ENCODE measurements at places on chromosomes 1 and 21. TPM values are rescaled to one million over a fixed set of nuclear protein-coding genes. Genes with fewer than 3 reads are reported as not detected.

Gene TNFRSF9
- not detected for total RNA-seq

Gene PLEKHA6
- total RNA-seq: 37.0 TPM

Gene ZFP69B
- 2.3 TPM for total RNA-seq

Gene SPATA21
- total RNA-seq: not detected

Gene SPTA1
- total RNA-seq: not detected

Gene RRP15
- 3.9 TPM for total RNA-seq

Gene NKAIN1
- total RNA-seq: 0.32 TPM

Gene MYOG
- not detected for total RNA-seq

Gene NTMT2
- not detected for total RNA-seq

Gene AVPR1B
- not detected for total RNA-seq

Gene UBL4B
- not detected for total RNA-seq

Gene TRPM2
- total RNA-seq: not detected

Gene JAM2
- 0.65 TPM for total RNA-seq

Gene TCHHL1
- total RNA-seq: not detected

Gene MATN1
- not detected for total RNA-seq

Gene HSPA6
- not detected for total RNA-seq
